Natural killer cell treated with Interleukin-12 subunit alpha and Interleukin-12 subunit beta and Interleukin-15 and Interleukin-18, amount 100 ng/mL, for 72 hours (primary cell): ENCODE measurements at places on chromosomes 5 and 9. TPM values are rescaled to one million over a fixed set of nuclear protein-coding genes. Genes with fewer than 3 reads are reported as not detected.

Gene CANX
- 633 TPM for total RNA-seq

Gene GFPT2
- total RNA-seq = 0.29 TPM

DNA sequence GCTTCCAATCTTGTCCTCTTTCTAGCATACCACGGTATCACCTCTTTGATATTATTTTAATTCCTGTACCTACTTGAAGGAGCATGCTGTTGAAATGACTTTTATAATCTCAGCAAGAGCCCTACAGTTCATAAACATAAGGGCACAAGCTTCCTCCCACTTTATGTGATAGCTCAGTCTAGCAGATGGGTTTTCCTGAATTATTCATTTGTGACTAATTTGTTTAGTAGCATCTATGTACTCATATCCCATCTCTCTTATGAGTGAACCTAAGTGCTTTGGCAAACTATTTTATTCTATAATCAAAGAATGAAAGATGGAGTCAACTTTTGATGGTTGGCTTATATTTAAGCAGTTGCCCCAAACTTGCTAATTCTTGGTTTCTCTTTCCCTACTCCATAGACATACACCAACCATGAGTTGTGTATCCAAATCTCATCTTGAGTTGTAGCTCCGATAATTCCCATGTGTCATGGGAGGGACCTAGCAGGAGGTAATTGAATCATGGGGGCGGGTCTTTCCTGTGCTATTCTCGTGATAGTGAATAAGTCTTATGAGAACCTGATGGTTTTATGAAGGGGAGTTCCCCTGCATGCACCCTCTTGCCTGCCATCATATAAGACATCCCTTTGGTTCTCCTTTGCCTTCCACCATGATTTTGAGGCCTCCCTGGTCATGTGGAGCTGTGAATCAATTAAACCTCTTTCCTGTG lies 17.7 kb downstream of the TXNDC8 start:
- peaks cover 7% of the 10 kb centered on the region for H3K4me1 ChIP-seq
- DNase-seq = no peak

DNA sequence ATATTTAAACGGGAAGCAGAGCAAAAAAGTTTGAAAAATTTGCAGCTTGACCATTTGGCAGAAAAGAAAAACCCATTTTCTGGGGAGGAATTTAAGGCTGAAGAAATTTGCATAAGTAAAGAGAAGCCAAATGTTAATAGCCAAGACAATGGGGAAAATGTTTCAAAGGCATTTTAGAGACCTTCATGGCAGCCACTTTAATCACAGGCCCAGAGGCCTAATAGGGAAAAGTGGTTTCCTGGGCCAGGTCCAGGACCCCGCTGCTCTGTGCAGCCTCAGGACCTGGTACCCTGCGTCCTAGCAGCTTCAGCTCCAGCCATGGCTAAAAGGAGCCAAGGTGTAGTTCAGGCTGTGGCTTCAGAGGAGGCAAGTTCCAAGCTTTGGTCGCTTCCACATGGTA lies 507.3 kb downstream of the SLCO4C1 start:
- no peak overlapping the region for H3K4me3 ChIP-seq
- no peaks in the 10 kb centered on the region for H3K27me3 ChIP-seq
- no peak overlapping the region for H3K27ac ChIP-seq
- no peaks in the 10 kb centered on the region for H3K4me1 ChIP-seq
- H3K36me3 ChIP-seq = no peaks in the 10 kb centered on the region

GRCh38 chr5:115325296-115325959 lies 29.0 kb upstream of the CCDC112 start:
- H3K36me3 ChIP-seq = no peaks in the 10 kb centered on the region
- no peak for DNase-seq
- no peak overlapping the region for H3K4me3 ChIP-seq
- no peaks in the 10 kb centered on the region for H3K4me1 ChIP-seq
- H3K27me3 ChIP-seq = peaks cover 28% of the 10 kb centered on the region

DNA sequence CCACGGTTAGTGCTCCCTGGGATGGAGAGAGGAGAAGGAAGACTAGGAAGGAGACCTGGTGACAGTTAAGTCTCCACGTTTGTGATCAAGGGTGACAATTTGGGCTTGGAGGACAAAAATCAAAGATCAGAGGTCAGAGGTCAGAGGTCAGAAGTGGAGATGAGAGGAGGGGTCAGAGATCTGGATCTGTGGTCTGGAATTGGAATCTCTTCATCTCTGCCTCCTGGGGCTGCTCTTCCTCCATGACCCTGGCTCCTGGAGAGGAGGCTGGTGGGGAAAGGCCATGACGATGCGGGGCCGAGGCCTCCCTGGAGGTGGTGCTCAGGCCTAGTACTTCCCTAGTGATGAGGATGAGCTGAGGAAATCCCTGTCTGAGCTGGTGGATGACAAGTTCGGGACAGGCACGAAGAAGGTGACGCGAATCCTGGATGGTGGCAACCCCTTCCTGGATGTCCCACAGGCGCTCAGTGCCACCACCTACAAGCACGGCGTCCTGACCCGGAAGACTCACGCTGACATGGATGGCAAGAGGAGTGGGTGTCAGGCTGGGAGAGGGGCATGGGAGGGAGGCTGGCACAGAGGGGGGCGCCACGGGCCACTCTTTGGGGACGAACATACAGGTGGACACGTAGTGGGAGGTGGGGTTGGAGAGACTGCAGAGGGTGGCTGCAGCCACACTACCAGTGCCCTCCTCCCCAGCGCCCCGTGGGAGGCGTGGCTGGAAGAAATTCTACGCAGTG lies 41.0 kb downstream of the PSD2 start:
- H3K36me3 ChIP-seq = no peaks in the 10 kb centered on the region
- peaks cover 5% of the 10 kb centered on the region for H3K4me1 ChIP-seq
- no peak overlapping the region for H3K27ac ChIP-seq
- peak; percentile 44 for DNase-seq
- H3K27me3 ChIP-seq = peaks cover 16% of the 10 kb centered on the region
